ENCODE measurements at places on chromosomes 6 and 20.

DNA sequence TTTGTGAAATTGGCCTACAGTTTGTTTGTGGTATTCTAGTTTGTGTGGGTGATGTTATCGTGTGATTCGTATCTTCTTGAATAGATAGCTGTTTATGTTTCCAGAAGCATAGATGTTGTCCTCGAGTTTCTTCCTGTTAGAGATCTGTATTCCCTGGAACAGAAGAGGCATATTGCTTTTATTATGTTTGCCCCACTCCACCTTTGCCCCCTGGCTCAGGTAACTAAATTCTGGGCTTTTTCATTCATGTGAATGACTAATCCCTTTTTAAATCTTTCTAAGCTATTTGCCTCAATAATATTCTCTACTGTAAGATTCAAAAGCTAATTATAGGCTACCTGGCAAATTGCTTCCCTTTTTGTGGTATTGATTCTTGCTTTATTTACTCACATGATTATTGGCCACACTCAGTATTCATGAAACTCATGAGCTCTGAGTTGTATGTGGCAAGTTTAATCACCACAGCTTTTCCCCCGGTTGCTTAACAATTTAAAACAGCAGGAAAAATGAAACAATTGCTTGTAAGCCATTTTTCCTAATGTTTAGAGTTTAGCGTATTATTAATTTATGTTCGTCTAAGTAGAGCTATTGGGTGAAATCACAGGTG is 12.6 kb downstream of the RNF217 start:
- DNase-seq, result no peak

- DNase-seq, result no peak
Measured at GRCh38 chr6:109348226-109348625, 34.0 kb downstream of the CD164 start.

GRCh38 chr6:82367704-82368103 is 4.1 kb downstream of the TPBG start:
- DNase-seq, result no peak

- DNase-seq, result no peak
Measured at GRCh38 chr6:10451394-10451793, 36.5 kb upstream of the TFAP2A start.

GRCh38 chr6:19692506-19693298 is 144.5 kb upstream of the ID4 start:
- DNase-seq, result no peak

DNA sequence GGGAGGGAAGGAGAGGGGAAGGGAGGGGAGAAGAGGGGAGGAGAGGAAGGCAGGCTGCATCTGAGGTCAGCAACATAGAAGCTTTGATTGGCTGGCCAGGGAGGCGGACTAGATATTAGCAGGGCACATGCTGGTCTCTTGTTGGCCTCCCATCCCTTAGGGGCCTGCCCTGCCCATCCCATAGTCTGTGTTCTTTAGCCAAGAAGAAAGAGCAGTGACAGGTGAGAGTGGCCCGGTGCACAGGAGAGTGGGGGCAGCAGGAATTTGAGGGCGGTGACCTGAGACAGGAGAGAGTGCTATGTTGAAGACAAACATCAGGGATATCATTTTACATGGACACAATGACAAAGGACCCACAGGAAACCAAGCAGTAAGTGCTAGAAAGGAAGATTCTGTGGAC is 413.5 kb downstream of the SYNE1 start:
- no peak for DNase-seq

GRCh38 chr6:105982761-105983540 is 103.2 kb upstream of the PRDM1 start:
- DNase-seq, result no peak

DNA sequence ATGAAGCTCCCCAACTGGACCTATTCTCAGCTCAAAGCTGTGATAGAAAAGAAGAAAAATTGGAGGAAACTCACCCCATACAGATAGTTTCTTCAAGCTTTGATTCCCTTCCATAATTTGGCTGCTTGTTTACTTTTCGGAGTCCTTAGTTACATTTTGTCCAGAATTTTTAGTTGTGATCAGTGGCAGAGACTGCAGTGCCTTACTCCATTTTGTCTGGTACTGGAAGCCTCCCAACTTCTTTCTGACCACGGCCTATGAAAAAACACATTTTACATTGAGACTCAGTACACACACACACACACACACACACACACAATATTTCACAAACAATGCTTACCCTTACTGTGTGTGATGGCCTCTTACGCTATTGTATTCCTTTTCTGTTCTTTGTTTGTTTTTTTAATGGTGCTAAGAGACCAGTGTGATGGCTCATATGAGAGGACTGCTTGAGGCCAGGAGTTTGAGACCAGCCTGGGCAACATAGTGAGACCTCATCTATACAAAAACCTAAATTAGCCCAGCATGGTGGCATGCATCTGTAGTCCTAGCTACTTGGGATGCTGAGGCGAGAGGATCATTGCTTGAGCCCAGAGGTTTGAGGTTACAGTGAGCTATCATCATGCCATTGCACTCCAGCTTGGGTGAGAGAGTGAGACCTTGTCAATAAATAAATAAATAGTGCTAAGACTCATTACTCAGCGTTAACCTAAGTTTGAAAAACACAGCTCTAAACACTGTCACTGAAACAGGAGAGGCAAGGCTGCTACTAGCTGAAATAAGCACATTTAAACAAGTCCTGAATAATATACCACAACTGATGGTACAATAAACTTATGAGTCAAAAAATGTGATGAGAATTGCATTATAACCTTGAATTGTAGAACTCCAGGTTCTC is 13.8 kb upstream of the RNF8 start:
- DNase-seq, result no peak

DNA sequence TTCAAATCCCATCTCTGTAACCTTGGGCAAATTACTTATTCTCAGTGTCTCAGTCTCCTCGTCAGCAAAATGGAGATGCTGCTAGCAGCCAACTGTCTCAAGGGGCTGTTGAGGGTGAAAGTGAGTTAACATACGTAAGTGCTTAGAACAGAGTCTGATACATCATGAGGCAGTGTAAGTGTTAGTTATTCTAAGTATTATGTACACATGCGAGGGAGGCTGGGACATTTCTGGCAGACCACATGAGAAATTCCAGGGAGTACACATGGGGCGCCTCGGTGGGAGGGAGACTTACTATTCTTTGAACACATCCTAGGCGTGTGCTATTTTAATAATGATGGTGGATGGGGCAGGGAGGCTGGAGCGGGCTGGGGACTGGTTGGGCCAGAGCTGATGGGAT is 99.1 kb downstream of the DLGAP4 start:
- no peak for DNase-seq

DNA sequence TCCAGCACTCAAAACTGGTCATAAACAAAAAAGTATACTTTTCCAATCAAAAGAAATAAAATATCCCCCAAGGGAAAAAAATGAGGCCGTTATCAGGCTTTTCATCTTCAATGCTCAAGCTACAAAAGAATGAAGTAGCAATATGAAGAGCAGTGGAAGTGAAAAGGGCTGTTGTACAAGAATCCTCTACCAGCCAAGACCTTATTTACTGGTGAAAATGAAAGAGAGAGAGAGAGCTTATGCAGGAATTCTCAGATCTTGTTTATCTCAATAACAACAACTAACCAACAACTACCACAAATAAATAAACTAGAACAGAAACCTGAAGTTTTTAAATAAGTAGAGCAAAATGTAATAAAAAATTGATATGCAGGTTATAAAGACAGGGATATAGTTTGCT is 400.6 kb downstream of the HDGFL1 start:
- DNase-seq, result no peak

- DNase-seq, result no peak
Measured at GRCh38 chr20:25460566-25461280, 53.2 kb downstream of the GINS1 start.

DNA sequence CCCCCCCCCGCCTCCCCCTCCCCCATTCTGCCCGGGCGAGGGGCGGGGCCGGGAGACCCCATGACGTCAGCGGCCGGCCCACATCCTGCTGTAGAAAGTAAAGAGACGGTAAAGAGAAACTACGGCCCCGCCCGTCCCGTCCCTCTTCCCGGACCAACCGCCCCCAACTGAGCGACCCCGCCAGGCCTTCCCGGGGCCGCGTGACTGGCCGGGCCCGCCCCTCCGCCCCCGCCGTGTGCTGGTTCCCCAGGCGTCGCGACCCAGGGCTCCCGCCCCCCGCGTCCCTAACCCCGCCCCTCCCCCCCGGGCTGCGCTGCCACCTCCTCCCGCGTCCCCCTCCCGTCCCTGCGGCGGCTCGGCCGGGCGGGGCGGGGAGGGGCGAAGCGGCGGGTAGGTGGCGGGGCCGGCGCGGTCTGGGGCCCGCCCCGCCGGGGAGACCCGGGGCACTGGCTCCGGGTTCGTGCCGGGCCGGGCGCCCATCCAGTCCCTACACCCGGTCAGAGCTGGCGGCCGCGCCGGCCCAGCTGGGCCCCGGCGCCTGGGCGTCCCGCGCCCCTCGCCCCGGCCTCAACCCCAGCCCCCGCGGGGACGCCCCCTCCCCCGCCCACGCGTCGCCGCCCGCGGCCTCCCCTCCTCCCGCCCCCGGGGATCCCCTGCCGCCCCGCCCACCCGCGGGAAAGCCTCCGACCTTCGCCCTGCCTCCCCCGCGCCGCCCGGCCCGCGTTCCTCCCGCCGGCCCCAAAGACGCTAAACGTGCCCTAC is 655 bp upstream of the HIVEP1 start:
- DNase-seq, result peak; percentile 96

- DNase-seq, result no peak
Measured at GRCh38 chr20:14189794-14190402, 147.5 kb downstream of the FLRT3 start.

DNA sequence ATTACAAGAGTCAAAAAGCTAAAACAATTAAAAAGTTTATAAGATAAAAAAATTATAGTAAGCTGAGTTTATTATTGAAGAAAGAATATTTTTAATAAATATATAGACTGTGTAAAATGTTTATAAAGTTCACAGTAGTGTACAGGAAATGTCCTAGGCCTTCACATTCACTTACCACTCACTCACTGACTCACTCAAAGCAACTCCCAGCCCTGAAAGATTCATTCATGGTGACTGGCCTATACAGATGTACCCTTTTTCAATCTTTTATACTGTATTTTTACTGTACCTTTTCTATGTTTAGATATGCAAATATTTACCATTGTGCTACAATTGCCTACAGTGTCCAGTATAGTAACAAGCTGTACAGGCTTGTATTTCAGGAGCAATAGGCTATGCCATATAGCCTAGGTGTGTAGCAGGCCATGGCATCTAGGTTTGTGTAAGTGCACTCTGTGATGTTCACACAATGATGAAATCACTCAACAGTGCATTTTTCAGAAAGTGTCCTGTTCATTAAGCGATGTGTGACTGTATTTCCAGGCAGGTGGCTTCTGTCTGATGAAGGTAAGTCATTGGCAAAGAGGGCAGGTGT is 130.2 kb downstream of the BTBD3 start:
- no peak for DNase-seq

DNA sequence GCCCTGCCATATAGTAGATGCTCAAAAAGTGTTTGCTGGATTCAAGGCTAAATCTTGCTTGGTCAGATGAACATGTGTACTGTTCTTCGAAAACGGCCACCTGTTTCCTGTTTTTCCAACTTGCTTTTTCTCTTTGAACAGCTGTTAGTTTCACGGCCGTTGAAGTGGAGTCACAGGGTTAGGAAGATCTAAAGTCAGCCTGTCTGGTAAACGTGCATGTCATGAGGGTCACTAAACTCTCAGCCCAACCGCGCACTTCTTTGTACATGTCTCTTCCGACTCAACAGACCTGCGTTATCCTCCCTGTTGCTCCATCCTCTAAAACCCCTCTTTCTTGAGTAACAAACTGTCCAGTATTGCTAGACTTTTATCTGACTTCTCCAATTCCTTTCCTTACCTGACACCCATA is 93.2 kb upstream of the MAN1A1 start:
- no peak for DNase-seq

GRCh38 chr6:84274856-84275255 is 47.4 kb upstream of the CEP162 start:
- no peak for DNase-seq

- DNase-seq, result no peak
Measured at GRCh38 chr20:62664019-62664971, 22.0 kb downstream of the SLCO4A1 start.

GRCh38 chr6:15260099-15260821 is 14.4 kb downstream of the JARID2 start:
- no peak for DNase-seq

DNA sequence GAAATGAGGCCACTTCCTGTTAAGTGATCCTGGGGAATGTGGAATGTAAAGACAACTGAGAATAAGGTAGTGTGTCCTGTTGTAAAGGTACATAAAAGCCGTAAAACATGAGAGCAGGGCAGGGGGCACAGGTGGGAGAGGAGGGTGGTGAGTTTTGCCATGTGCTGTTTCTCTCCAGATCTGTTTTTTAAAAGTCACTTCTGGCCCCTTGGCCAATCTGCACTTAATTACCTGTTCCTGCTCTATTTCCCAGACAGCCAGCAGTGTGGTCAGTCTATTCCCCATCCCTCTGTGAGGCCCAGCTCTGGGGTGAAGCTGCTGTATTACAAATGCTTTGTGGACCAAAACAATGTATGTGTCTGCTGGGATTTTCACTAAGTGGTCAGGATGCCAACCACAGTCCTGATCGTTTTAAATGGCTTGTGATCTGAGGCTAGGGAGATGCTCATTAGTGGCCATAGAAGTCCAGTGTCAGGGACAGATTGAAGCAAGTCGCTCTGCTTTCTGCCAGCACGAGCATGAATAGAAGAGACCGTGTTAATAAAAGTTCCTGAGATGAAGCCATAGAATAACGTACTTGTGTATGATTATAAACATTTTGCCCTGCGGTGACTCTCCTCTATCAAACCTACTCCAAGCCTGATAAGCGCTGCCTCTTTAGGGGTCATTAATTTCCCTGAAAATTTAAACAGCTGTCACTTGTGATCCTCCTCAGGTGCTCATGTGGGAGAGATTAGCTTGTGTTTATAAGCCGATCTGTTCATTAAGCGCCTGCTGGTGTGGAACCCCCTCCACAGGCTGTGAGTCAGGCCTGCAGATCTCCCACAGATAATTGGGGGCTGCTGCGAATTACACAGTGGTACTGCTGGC is 111.8 kb upstream of the CENPW start:
- DNase-seq, result no peak

Data from stimulated activated CD4-positive, alpha-beta T cell treated with anti-CD3 and anti-CD28 coated beads, Interleukin-4, amount 100 ng/mL, for 1 hour (primary cell).